B cell (primary cell): ENCODE measurements at places on chromosomes 3 and 15.

DNA sequence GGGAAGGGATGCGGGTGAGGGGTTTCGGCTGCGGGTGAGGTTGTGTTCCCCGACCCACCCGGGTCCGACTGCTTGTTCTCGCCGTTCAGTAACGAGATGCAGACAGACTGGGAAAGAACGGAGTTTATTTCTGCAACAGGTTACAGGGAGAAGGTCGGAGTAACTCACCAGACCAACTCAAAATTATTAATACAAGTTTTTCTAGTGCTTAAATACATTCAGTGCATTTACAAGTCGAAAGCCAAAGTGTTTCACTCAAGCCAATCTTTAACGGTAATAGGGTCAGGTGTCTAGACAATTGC lies 492 bp upstream of the HIGD1A start:
- no peaks in the 10 kb centered on the region for H3K36me3 ChIP-seq
- no peak for DNase-seq
- H3K27ac ChIP-seq: peak overlapping the region; percentile 70
- peak overlapping the region; percentile 87 for H3K4me3 ChIP-seq

- no peaks in the 10 kb centered on the region for H3K4me1 ChIP-seq
- no peak overlapping the region for H3K27ac ChIP-seq
- H3K4me3 ChIP-seq: no peak overlapping the region
- no peaks in the 10 kb centered on the region for H3K27me3 ChIP-seq
- H3K36me3 ChIP-seq: no peaks in the 10 kb centered on the region
These were observed 150.1 kb downstream of the MEX3B start for GRCh38 chr15:81895723-81896122.

- no peaks in the 10 kb centered on the region for H3K36me3 ChIP-seq
- H3K4me1 ChIP-seq: peaks cover 11% of the 10 kb centered on the region
- H3K27me3 ChIP-seq: no peaks in the 10 kb centered on the region
- H3K27ac ChIP-seq: no peak overlapping the region
These were observed 13.4 kb downstream of the TCF12 start for GRCh38 chr15:56931639-56932508.

GRCh38 chr3:113441051-113441770 lies at the start of gene CFAP44:
TSS of gene CFAP44 (minus strand) at chr3:113441493. CDS start at chr3:113433664, 7,829 bp downstream.
- H3K4me1 ChIP-seq: peaks cover 5% of the 10 kb centered on the region
- H3K36me3 ChIP-seq: no peaks in the 10 kb centered on the region
- H3K4me3 ChIP-seq: peak within 1 kb of the TSS; percentile 38
